T-helper 1 cell (primary cell): ENCODE measurements at places on chromosomes 3 and 15.

DNA sequence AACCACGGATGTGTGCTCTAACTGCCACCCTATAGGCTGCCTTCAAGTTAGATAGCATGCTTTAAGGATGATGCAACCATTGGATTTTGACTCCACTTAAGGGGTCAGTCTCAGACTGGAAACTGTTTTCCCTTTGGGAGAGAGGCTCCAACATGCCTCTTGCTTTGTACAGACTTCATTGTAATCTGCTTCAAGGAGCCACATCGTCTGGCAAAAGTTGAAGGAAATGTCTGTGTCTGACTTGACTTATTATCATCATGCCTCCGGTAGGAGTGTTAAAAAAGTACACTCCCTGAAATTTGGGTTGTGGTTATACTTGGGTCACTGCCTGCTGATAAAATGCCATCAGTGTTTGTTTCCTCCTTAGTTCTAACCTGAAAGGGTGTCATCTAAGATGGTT, 245.4 kb upstream of the CDIN1 start:
- no peak for DNase-seq

- no peak for DNase-seq
These were observed 13.6 kb upstream of the CCDC33 start for GRCh38 chr15:74222240-74223119.

DNA sequence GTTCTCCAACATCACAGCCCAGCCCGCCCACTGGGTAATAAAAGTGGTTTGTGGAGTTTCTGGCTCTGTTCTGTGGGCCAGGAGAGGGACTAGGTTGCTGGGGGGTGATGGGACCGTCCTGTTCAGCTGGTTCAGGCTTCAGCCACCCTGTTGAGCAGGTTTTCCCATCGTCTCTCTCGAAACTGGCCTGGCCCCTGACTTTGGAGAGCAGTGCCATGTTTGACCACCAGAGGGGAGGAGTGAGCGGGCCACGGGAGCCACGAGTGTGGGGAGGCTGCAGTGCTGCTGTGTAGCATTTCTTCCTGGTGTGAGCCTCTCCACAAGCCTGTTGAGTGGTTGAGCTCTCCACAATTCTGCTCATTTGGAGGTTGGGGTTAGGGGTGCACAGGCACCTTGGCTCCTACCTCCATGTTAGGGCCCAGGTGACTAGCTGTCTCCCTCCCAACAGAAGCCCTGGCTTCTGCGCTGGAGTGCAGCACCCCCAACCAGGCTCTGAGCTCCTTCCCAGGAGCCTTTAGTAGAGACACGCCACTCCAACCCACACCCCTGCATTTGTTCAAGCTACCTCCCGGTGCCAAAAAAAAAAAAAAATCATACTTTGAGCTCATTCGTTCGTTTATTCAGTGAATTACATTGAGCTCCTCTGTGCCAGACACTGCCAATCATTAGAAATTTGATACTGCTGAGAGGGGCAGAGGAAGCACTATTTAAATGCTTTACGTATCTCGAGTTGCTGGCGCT, 13.9 kb downstream of the SPINT1 start:
- DNase-seq: peak; percentile 58

DNA sequence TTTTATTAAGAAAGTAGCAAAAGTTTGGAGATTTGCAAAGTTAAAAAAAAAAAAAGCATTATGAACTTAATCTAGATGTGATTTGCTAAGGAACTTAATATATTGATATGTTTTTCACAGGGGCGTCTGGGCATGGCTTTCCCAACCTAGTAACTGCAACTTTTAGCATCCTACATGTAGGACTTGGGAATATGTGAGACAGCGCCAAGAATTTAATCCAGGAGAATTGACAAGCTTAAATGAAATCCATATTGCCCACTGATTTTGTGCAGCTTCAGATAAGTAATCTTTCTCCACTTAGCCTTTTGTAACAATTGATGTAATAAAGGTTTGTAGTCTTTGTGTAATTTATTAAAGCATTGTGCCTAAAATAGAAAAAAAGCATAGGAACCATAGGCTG, 982 bp upstream of the GABPB1 start:
- no peak for DNase-seq

GRCh38 chr3:40181182-40181581, 128.3 kb upstream of the EIF1B start:
- no peak for DNase-seq

- DNase-seq: no peak
These were observed 51.6 kb upstream of the DUT start for GRCh38 chr15:48279608-48280007.
